Stimulated activated naive B cell treated with anti-CD40 and anti-IgM and Interleukin-4, amounts not matched to agents 10 μg/mL and 1 μg/mL and 100 μg/mL, for 72 hours (primary cell): ENCODE measurements at places on chromosomes 2 and 18.

DNA sequence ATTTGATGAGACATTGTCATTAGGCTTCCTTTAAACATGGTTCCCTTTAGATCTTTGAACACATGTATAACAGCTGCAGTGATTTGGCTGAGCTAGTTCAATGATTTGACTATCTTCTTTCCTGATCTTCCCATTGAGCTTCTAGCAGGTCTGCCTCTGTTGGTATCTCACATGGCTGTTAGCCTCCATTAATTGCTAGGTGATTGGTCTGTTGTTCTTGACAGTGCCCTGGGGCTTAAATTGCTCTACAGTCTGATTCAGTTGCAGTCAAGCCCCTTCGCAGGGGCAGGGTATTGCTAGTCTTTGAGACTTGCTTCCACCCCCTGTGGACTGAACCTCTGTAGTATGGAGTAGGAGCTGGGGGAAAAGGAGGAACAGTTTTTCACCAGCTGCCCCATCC, 24.1 kb downstream of the SKA1 start:
- DNase-seq = no peak

DNA sequence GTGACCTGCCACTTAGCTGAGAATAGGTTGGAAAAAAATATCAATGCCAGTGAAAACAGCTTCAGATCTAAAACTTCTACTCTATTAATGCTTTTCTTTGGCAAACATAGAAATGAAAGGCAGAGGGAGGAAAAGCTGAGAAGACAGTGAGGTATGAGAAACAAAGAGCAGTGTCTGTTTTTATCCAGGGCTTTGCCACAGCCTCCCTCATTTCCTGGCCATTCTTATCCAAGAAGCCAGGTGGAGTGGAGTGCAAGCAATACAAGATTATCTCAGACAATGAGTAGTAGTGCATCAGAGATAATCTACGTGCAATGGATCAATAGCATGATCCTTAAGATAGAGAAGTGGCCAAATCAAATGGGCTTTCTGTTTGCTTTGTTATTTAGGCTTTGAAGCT, 808.7 kb upstream of the PIK3C3 start:
- no peak for DNase-seq

DNA sequence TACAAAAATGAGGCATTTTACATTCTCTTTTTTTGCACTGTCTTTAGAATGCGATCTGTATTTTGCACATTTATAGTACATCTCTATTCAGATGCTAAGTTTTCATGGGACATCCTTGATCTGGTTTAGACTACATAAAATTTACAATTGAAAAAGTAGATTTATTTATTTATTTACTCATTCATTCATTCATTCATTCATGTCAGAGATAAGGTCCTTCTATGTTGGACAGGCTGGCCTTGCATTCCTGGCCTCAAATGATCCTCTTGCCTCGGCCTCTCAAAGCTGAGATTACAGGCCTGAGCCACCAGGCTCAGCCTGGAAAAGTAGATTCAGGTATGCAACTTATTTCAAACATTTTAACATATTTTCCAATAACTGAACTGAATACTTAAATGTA, 16.0 kb upstream of the DCTN1 start:
- DNase-seq = no peak

DNA sequence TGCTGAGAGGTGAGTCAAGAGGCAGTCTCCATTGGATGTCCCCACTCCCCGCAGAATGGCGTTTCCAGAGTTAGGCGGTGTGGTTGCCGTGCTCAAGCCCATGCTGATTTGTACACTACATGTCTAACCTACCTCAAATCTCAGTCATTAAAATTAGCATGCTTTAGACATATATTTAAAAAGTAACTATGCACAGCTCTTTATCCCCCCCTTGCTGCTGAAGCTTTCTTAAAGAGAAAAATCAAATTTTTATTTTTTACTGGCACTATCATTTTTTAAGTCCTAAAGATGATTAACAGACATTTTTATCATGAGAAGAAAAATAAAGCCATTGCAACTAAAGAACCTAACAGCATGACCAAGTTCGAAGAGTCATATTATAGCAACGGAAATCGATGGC, 42.9 kb downstream of the BOLA3 start:
- no peak for DNase-seq

GRCh38 chr2:45974056-45974455, 322.6 kb downstream of the PRKCE start:
- DNase-seq = no peak

DNA sequence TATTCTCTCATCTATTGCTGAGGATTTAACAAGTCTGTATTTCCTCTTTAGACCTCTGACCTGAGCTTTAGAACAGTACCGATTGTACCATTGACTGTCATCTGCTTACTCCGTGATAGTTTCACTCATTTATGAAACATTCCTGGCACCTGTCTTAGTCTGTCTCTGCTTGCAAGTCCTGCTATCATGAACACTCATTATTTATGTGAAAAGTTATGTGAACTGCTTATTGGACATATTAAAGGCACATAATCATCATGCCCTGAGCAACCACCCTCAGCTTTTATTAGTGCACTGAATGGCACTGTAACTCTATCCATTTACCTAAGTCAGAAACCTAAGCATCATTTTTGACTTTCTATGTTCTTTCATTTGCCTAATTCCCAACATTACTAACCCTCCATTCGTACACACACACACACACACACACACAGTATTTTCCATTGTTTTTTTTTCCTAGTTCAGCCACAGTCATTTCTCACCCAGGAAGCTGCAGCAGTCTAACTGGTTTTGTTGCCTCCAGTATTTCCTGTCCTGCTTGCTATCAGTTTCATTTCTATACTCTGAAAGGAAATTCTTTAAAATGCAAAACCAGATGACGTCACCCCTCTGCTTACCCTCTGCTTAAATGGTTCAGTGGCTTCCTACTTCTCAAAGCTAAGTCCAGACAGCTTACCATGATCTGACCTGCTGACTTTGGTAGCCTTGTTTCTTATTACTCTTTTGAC, 146.1 kb downstream of the HAUS1 start:
- peak; percentile 53 for DNase-seq

- DNase-seq = no peak
These were observed 424.8 kb upstream of the ZEB2 start for GRCh38 chr2:144944546-144945220.

DNA sequence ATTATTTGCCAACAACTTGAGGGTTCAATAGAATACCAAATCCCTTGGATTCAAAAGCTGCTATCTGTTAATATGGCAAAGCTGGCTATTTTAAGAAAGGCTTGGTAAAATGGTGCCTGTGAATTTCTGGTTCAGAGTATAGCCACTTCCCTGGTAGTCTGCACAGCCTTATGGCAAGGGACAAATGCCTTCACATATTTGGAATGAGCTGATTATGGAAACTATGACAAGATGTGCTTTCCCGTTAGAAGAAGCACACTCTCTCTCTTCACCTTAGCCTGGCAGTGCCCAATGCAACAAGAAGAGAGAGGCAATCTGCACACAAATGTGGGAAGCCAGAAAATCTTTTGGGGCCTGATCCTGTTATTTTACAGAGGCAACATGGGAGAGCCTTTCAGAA, 47.5 kb upstream of the MAP3K20 start:
- no peak for DNase-seq

GRCh38 chr2:181042706-181043105, 62.3 kb downstream of the UBE2E3 start:
- no peak for DNase-seq

DNA sequence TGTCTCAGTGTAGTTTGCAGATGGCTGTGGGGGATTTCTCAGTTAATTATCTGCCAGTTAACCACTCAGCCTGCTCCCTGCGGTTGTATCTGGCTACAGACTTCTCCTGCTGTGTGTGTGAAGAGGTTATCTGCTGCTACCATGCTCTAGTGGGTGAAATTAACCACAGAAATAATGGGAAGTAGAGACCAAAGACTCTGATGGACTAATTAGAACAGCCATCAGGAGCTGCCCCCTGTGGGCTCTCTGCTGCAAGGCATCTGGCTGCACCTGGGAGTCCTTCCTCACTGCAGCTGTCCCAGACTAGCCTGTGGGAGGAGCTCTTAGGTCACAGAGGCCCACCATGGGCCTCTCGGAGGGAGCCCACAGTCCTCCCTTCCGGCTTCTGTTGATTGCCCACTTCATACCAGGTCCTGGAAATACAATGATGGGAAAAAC, 66.6 kb downstream of the CTIF start:
- no peak for DNase-seq

DNA sequence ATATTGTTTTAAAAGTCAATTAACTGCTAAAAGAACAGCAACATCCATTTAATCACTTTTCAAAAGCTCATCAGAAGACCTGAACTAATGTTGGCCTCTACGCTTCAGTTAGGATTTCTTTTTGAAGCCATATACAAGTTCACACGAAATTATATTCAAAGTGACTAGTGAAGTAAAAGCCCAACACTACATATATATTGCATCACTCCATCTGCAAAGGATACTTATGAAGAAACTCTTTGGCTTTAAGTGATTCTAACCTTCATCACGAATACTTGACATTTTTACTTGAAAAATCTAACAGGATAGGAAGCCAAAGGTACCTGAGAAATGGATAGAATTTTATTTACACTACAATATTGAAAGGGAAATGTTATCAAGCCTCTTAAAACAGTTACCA, 50.4 kb downstream of the LRPPRC start:
- DNase-seq = no peak

DNA sequence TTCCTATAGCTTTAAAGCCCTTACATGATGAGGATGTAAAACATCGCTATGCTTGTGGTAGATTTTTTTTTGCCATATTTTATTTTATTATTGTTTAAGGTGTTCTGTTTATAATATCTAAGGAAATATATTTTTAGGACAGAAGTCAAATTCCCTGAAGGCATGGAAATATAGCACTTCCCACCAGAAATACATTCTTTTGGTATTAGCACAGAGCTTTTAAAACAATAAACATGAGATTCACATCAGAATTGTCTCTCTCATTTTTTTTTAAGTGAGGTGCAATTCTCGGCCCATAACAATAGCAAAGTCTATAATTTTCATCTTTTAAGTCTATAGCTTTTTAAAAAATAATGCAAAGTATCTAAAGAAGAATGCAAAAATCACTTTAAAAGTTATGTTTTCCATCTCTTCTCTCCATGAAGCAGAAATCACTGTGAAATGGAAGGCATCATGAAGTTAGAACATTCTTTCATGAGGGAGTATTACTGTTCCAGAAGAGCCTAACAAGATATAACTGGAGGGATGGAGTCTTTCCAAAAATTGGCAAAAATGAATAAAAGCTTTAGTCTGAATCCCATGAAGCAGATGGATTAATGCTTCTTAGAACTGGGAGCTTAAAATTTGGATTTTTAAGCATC, 283.6 kb upstream of the TRIB2 start:
- no peak for DNase-seq

- DNase-seq = no peak
These were observed 129.9 kb upstream of the CHST9 start for GRCh38 chr18:27314996-27315395.

- DNase-seq = no peak
These were observed 251.3 kb downstream of the ANAPC1 start for GRCh38 chr2:111632661-111633060.

GRCh38 chr2:99593692-99594427, 104.0 kb upstream of the REV1 start:
- DNase-seq = no peak

GRCh38 chr2:205171261-205171940, 510.9 kb upstream of the NRP2 start:
- no peak for DNase-seq

DNA sequence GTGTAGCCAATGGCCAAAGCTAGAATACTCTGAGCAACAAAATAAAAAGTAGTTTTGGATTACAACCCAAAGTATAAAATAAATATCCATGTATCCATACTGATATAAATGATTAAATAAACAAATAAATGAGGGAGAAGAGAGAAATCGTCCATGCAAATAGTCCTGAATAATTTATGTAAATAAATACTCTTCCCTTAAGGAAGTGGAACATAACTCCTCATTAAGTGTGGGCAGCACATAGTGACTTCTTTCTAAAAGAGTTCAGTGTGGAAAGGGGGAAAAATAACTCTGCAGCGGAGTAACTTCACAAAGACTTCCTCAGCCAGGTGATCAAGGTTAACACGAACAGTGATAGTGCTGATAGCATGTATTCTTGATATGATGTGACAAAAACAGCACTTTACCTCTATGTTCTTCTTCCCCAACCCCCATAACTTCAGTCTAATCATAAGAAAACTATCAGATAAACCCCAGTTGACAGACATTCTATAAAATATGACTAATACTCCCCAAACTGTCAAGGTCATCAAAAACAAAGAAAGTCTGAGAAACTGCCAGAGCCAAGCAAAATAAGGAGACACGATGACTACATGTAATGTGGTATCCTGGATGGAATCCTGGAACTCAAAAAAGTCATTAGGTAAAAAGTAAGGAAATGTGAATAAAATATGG, 30.7 kb downstream of the METTL8 start:
- DNase-seq = no peak

GRCh38 chr2:54957321-54957999, 92.8 kb downstream of the RTN4 start:
- no peak for DNase-seq

DNA sequence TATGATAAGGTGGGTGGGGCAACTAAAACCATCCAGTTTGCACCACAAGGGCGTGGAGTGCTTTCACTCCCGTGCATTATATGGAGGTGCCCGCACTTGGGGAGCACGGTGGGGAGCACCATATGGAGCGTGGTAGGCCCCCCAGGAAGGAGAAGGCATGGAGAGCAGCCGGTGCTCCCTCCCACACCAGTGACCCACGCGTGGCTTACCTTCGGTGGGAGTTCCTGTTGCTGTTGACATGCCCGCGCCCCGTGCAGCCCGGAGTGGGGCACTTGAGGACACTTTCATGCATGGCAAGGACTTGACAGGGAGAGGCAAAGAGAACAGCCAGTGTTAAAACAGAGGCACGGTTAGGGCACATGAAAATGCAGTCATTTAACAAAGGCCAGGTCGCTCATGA, 167.5 kb upstream of the PXDN start:
- no peak for DNase-seq

DNA sequence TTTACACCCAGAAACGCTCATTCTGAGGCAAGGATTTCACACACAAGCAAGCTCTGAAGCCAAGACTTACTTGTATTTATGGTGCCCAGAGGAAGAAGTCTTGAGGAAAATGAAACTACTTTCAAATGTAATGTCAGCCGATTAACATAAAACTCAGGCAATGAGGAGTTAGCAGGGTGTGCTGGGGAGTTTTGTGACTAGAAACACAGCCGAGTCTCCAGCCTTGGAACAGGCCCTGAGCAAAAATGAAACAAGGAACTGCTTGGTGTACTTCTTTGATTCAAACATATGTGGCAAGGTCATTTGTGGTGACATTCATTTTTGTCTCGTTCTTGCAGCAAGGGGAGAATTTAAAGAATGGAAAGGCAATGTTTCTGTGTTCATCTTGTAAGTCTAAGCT, 4.5 kb downstream of the DYTN start:
- peak; percentile 17 for DNase-seq

GRCh38 chr2:216195565-216196029, 86.4 kb downstream of the XRCC5 start:
- no peak for DNase-seq

GRCh38 chr2:227761740-227762476, 16.2 kb downstream of the SCYGR8 start:
- DNase-seq = no peak
